Fibroblast of villous mesenchyme (primary cell): ENCODE measurements at places on chromosomes 7 and 10. TPM values are rescaled to one million over a fixed set of nuclear protein-coding genes. Genes with fewer than 3 reads are reported as not detected.

- peak; percentile 80 for DNase-seq
Observed at GRCh38 chr10:88245974-88246511, 337.1 kb downstream of the RNLS start.

GRCh38 chr7:2114052-2114451 is 118.7 kb downstream of the MAD1L1 start:
- DNase-seq, result peak; percentile 89

DNA sequence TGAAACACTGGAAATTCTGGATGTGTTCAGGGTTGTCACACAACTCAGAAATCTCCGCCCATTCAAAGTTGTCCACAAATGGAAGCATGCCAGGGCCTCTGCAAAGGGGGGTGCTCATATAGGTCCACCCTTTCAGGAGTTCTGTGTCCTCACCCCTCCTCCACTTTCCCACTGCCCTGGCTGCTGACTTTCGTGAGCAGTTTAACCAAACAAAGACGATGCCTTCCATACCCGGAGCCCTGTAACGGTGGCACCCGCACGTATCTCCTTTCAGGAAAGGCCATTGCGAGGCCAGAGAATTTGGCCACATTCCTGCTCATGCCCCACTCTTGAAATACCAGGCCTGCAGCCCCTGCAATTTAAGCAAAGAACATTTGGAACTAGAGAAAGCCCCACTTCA is 1.4 kb downstream of the CPXM2 start:
- no peak for DNase-seq

Gene FEZF1
- not detected in 2 replicates for total RNA-seq

- DNase-seq, result peak; percentile 80
Observed at GRCh38 chr10:77531441-77532001, 106.1 kb downstream of the KCNMA1 start.

DNA sequence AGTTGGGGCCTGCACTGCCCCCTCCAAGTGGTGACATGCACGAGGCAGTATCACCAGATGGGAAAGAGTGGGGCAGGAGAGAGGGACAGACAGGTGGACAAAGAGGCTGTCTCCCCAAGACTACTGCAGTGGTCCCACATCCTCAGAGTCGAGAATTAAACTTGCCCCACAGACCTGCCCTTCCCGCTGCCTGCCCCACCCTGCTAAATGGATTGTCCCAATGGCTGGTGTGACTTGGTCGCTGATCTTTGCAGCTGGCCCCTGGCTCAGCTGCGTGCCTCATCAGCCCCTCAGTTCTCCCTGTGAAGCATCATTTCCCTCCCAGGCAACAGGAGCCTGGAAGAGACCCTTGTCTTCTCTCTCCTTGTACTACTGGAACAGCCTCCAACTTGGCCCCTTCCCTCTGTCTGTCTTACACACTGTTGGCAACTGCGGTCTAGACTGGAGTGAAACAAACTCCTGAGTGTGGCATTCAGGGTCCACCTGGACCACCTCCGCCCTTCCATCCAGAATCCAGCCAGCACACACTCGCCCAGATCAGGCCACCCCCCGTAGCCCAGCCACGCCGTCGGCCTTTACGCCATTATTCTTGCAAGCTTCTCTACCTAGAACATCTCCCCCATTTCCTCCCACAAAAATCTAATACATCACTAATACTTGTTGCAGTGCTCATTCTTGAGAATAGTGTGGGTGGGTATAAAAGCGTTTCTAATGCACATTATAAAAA is 275.1 kb downstream of the CELF2 start:
- no peak for DNase-seq

DNA sequence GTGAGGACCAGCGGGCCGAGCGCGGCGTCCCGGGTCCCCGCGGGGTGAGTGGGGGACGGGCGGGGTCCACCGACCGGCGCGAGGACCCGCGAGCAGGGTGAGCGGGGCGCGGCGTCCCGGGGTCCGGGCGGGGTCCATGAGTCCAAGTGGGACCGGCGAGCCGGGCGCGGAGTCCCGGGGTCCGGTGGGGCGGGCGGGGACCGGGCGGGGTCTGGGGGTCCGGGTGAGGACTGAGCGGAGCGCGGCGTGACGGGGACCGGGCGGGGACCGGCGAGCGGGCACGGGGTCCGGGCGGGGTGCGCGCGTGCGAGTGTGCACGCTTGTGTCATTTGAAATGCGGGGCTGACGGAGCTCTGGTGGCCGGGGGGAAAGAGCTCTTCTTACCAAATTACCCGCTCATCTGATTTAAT is 765 bp downstream of the CELF2 start:
- DNase-seq, result no peak

Gene TMEM213
- not detected in 2 replicates for total RNA-seq
